ENCODE measurements at places on chromosomes 6 and 20.
A peak's percentile ranks its signal among the peaks of the same experiment; 100 is the strongest.

- no peak for DNase-seq
Measured at GRCh38 chr6:161626132-161626676, 352.3 kb upstream of the AGPAT4 start.

GRCh38 chr6:63464060-63464459 is 108.2 kb upstream of the LOC128125822 start:
- DNase-seq: no peak

DNA sequence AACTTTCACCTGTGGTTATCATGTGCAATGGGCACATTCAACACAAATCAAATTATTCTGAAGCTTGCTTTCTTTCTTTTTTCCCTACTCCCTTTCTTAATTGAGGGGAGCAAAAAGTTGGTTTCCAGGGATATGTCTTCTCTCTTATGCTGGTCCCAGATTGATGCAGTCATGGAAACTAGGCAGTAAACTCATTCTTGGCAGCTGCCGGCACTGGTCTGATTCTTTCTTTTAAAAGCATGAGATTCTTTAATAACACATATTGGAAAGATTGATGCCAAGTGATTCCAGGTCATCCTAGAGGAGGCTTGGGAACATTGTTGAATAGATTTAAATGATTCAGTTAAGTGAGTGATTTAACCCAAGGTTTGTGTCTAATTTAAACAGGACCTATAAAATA is 29.0 kb downstream of the PTPRA start:
- no peak for DNase-seq

DNA sequence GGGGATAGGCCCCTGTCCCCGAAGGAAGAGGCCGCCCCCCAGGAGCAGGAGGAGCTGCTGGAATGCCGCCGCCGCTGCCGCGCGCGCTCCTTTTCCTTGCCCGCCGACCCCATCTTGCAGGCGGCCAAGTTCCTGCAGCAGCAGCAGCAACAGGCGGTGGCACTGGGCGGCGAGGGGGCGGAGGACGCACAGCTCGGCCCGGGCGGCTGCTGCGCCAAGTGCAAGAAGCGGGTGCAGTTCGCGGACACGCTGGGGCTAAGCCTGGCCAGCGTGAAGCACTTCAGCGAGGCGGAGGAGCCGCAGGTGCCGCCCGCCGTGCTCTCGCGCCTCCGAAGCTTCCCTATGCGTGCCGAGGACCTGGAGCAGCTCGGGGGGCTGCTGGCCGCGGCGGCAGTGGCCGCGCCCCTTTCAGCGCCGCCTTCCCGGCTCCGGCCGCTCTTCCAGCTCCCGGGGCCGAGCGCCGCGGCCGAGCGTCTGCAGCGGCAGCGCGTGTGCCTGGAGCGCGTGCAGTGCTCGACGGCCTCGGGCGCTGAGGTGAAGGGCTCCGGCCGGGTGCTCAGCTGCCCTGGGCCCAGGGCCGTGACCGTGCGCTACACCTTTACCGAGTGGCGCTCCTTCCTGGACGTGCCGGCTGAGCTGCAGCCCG is 630 bp downstream of the PPP1R3G start:
- DNase-seq: no peak

DNA sequence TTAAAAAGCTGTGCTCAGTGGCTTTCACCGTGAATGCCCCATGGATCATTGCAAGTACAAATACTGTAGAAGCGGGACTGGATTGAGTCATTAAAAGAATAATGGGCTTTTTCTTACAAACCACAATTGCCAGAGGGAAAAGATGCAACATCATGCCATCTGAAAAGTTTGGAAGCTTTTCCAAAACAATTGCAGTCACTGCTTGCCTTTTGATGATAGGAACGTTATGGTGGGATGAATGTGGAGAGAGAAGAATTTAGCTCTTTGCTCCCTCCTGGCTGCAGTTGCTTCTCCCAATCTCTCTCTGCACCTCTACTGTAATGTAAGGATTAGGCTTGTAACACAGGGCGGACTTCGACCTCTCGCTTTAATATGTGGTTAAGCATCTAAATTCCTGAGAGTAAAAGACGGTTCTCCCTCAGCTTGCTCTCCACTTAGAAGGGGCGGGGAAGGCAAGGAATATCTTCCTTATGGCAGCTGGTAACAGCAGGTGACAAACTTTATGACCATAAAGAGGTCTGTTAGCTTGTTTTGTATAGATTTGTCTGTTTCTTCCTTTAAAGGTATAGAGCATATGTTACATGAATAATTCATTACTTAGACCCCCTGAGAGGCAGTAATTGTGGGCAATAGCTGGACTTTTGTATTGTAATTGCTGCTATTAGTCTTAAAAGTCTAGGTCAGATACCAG is 376.1 kb downstream of the UTRN start:
- no peak for DNase-seq

- DNase-seq: no peak
Measured at GRCh38 chr6:23532227-23532626, 593.8 kb upstream of the NRSN1 start.

- no peak for DNase-seq
Measured at GRCh38 chr6:77097940-77098339, 365.4 kb downstream of the HTR1B start.

DNA sequence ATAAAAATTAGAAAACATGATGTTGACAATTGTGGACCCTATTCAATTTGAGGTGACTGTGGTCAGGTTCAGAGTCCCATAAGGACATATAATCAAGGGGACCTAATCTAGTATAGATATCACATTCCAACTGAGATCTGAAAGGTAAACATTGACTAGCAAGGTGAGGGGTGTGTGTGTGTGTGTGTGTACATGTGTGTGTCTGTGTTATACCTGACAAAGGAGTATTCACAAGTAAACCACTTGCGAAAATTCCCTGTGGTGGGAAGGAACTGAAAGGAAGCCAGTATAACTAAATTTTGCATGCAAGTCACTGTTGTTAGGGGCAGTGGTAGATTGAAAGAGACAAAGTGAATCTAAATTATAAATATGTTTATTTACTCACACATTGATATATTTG is 723.7 kb downstream of the COL12A1 start:
- DNase-seq: no peak

DNA sequence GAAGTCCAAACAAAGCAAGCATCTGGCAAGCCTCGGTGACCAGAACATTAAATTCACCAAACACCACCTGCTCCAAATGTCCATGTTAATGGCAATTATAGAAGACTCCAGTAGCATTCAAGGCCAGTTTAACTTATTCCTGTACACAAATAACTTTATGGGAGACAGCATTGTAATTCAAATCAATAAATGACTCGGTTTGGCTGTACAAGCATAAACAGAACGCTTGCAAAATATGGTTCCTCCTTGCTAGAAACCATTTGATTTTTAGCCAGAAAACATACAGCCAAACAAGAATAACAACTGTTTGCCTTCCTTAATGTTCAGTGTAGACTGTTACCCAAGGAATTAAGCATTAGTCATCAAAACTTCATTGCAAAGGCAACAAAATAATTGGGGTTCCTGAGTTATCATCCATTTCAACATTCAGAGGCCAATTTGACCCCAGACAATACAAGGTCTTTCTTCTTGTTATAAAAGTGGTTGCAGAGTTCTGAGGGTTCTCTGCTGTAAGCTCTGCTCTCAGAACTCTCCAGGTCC is 125.1 kb downstream of the BFSP1 start:
- no peak for DNase-seq

GRCh38 chr6:107418118-107418517 is 41.2 kb downstream of the PDSS2 start:
- DNase-seq: no peak

- no peak for DNase-seq
Measured at GRCh38 chr20:62301111-62301668, 1.6 kb upstream of the ADRM1 start.

- DNase-seq: peak; percentile 11
Measured at GRCh38 chr6:157143171-157143889, 180.0 kb downstream of the TMEM242 start.

DNA sequence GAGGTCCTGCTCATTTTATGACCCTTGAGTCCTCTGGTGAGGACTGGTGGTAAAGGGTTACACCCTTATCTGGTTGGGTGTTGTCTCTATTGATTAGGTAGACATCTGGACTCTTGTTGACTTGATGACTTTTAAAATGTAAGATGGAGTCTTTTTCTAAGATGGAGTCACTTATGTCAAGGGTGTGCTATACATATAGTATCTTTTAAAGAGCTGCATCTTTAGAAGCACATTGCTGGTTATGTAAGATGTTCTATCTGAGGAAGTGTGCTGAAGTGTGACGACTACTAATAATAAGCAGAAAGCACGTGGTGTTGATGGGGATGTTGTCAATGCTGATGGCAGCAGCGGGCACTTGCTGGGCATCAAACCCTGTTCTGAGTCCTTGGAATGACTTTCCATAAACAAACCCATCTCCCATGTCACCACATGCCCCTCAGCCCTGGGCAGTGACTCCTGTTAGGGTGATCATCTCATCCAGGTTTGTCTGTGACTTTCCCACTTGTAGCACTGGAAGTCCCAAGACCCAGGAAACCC is 229.6 kb downstream of the EYA2 start:
- DNase-seq: no peak

DNA sequence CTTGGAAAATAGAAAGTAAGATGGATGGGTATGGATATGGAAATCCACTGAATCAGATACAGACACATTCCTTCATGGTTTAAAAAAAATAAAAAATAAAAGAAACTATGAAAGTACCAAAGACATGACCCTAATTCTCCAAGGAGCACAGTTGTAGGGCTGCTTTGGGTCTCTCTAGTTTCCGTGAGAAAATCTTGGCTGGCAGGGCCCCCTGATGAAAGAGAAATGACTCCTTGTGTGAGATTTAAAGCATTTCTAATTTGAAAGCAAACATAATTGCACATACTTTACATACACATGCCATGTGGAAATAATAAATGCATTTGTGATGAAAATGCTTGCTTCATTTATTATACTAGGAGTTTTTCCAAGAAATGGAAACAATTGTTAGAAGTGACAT is 593.9 kb upstream of the BTBD3 start:
- DNase-seq: no peak

GRCh38 chr6:82616386-82617028 is 252.9 kb downstream of the TPBG start:
- no peak for DNase-seq
